ENCODE measurements at places on chromosomes 4 and X.

DNA sequence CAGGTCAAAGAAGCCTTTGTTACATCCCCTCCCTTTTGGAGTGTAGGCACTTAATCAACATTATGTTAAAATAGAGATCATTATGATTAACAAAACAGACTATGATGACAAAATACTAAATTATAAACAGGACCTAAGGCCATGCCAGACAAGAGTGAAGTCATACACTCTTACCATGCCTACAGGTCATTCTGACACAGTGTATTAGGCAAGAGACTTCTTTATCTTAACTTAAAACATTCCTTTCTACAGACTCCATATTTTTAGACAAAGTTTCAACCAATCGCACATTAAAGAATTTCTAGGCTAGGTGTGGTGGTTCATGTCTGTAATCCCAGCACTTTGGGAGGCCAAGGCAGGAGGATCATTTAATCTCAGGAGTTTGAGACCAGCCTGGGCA is 128.6 kb upstream of the SLC34A2 start:
- DNase-seq, result no peak

- no peak for DNase-seq
Observed at GRCh38 chrX:70219938-70220764, 14.3 kb upstream of the AWAT1 start.

- DNase-seq, result no peak
Observed at GRCh38 chrX:129462707-129463106, 60.6 kb downstream of the SMARCA1 start.

GRCh38 chr4:151669990-151670389 is 90.8 kb downstream of the GATB start:
- DNase-seq, result no peak

- peak; percentile 6 for DNase-seq
Observed at GRCh38 chr4:70902577-70903290, 565 bp downstream of the MOB1B start.

- DNase-seq, result no peak
Observed at GRCh38 chr4:115219862-115220261, 106.4 kb upstream of the NDST4 start.

DNA sequence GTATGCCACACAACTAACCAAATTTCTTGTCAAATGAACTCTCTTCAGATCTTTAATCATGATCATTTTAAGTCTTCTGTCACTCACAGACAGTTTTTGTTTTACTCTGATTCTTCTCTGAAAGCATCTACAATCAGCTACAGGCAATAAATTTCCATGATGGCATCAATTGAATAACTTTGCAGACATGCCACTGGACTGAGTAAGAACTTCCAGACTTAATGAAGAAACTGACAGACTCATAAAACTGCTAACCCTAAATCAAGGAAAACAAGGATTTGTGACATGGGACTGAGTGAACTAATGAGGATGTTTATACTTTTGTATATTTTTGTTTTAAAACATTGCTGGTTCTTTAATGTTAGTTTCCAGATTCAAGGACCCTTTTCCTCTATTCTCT is 5.5 kb upstream of the PPP1R2C start:
- DNase-seq, result no peak

DNA sequence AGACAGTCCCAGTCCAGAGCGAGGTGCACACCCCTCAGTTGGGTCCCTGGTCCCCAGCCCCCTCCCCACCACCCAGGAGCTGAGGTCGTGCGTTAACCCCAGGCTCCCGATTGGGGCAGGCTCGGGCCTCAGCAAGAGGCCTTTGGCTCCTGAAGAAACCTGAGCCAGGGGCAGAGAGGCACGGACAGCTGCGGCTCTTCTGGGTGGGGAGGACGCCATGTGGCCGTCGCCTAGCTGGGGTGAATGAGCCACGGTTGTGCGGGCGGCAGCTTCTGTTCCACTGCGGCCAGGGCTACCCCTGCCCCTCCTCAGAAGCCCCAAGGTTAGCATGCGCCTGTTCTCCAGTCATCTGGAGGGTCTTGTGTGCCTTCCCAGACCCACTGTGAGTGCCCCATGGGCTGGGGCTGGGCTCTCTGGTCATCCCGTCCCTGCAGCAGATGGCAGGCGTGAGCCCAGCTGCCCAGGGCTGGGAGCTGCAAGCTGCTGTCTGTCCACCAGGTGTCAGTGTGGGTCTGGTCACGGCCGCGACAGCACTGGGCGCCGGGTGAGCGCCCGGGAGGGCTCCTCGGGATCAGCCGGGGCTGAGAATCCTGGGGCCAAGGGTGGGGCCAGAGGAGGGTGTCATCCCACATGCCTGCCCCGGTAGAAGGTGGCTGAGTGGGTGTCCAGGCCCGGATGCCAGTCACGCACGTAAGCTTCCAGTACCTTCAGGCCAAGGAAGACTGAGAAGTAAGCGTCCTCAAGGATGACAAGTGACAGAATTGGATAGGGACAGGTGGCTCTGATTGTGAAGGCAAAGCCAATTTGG is 21.9 kb downstream of the ATP2B3 start:
- peak; percentile 46 for DNase-seq

- DNase-seq, result no peak
Observed at GRCh38 chr4:127082986-127083385, 549.8 kb upstream of the INTU start.

GRCh38 chr4:139808381-139808807 is 142.8 kb downstream of the MGST2 start:
- no peak for DNase-seq

- no peak for DNase-seq
Observed at GRCh38 chr4:55398461-55398860, 2.7 kb downstream of the TMEM165 start.

DNA sequence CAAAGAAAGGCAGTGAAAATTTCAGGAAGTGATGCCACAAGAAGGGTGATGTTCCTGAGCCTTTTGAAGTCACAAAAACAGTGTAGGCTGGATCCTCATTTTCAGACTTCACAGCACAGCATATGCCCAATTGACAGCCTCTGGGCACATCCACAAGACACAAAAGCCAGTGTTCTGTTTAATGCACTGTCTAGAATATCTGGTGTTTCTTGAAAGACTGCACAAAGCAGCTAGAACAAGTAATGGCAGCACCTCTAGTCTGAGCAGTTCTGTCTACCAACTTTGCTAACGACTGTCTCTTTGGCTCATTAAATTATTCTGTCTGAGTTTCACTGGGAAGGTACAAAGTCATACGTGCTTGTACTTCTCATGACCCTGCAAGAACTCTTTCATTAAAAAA is 417.1 kb upstream of the GALNT7 start:
- DNase-seq, result no peak

- no peak for DNase-seq
Observed at GRCh38 chrX:44349561-44349960, 6.1 kb upstream of the EFHC2 start.

- no peak for DNase-seq
Observed at GRCh38 chr4:174580597-174580996, 58.3 kb upstream of the HPGD start.
